Right ventricle myocardium superior (tissue), 1 donor: ENCODE measurements at places on chromosomes 1 and 21. TPM values are rescaled to one million over a fixed set of nuclear protein-coding genes. Genes with fewer than 3 reads are reported as not detected.

GRCh38 chr1:5430136-5430535 lies 562.1 kb downstream of the NPHP4 start:
- no peak for DNase-seq

GRCh38 chr1:184910691-184911091 lies 63.6 kb downstream of the NIBAN1 start:
- DNase-seq: peak; percentile 66

Gene KRTCAP2
- total RNA-seq: 121 TPM

GRCh38 chr21:20997636-20998455 lies at the start of gene NCAM2:
Gene NCAM2, plus strand, starts transcription at chr21:20998409.
- DNase-seq: peak; percentile 81

- DNase-seq: no peak
Observed at GRCh38 chr1:20578062-20578461, 10.8 kb upstream of the CDA start.

- no peak for DNase-seq
Observed at GRCh38 chr1:51734896-51735745, 118.2 kb downstream of the OSBPL9 start.

- peak; percentile 51 for DNase-seq
Observed at GRCh38 chr1:154847891-154848290, 22.2 kb downstream of the KCNN3 start.

DNA sequence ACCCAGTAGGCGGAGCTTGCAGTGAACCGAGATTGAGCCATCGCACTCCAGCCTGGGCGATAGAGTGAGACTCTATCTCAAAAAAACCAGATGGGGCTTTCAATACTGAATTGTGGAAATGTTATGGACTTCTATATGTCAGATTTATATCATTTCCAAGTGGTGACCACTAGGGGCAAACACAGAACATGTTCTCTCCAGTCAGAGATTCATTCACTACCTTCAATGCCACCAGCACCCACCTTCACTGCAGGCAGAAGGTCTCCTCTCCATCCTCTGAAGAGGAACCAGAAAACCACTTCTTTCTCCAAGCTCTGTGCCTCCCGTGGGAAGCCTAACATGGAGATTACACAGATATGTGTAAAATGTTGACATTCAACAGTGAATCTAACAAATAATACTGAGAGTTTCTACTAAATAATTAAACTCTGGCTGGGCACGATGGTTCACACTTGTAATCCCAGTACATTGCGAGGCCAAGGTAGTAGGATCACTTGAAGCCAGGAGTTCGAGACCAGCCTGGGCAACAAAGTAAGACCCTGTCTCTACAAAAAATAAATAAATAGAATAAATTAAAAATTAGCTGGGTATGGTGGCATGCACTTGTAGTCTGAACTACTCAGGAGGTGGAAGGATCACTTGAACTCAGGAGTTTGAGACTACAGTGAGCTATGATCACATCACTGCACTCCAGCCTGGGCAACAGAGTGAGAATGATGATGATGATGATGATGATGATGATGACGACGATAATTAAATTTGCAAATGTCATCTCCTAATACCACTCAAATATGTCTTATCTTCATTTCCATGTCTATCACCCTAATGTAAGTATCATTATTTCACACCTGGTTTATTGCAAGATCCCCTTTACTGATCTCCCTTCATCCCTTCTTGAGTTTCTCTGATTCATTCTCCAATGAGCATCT lies 151.1 kb downstream of the ZNF281 start:
- DNase-seq: no peak

Gene MCOLN2
- 0.27 TPM for total RNA-seq

- no peak for DNase-seq
Observed at GRCh38 chr1:73914951-73915350, 283.0 kb downstream of the LRRIQ3 start.

DNA sequence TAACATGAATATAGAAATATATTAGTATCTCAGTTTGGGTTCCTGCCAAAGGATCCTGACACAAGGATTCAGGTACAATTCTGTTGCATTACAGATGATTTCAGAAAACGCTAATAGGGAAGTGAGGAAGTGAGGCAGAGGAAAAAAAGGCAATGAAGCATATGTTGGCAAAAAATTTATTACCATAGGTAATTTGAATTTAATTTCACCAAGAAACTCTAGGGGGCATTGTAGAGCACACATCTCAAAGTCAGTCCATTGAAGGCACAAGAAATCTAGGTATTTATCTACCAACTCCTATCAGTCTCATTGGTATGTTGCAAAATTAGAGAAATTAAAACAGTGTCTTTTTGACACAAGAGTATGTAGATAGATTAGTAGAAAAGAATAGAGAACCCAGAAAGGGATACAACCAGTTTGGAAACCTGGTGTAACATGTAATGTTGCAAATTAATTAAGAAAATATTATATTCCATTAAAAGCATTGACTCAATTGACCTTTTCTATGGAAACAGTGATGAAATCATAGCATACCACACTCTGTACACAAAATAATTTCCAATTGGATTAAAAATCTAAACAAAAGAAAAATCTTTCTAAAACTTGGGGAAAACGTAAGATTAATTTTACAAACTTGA lies 104.9 kb upstream of the SNX7 start:
- DNase-seq: no peak

Gene TFF2
- total RNA-seq: not detected
